ENCODE measurements at places on chromosomes 6 and 20. TPM values are rescaled to one million over a fixed set of nuclear protein-coding genes. Genes with fewer than 3 reads are reported as not detected.

Gene LINC00237
- not detected for total RNA-seq

Gene KHDC1
- 1.0 TPM for total RNA-seq

Gene PIGU
- total RNA-seq: 4.4 TPM

Gene GCNT2
- 4.4 TPM for total RNA-seq

Gene MROH8
- 0.78 TPM for total RNA-seq

- no peak for DNase-seq
Observed at GRCh38 chr6:131897621-131898020, 53.6 kb downstream of the CCN2 start.

DNA sequence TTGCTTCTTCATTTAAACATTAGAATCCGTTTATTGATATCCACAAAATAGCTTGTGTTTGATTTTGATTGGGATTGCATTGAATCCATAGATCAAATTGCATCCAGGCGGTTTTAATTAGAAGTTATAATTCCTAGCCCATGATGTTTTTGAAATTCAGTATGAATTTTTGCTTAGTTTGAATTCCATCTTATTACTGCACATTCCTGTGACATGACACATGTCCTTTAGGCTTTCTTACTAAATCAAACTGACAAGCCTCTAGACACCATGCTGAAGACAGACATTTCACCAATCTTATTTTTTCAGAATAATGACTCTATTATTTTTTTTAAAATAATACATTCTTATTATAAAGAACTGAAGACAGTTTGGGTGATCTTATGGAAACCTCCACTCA is 21.4 kb upstream of the PI16 start:
- no peak for DNase-seq

GRCh38 chr6:166834049-166834448 is 122.3 kb downstream of the RNASET2 start:
- no peak for DNase-seq

DNA sequence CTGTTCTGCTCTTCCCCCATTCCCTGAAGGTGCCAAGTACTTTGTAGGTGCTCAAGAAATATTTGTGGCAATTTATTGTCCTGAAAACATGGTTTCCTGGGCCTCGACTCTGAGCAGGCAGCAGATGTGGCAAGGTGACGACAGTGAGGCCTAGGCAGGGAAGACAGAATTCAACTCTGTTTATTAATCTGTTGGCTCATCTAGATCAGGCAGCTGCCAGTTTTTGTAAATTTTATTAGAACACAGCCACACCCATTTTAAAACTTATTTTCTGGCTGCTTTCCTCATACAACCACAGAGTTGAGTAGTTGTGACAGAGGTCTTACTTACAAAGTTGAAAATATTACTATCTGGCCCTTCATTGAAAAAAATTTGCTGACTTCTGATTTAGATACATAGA is 24.5 kb downstream of the MAPK14 start:
- no peak for DNase-seq

DNA sequence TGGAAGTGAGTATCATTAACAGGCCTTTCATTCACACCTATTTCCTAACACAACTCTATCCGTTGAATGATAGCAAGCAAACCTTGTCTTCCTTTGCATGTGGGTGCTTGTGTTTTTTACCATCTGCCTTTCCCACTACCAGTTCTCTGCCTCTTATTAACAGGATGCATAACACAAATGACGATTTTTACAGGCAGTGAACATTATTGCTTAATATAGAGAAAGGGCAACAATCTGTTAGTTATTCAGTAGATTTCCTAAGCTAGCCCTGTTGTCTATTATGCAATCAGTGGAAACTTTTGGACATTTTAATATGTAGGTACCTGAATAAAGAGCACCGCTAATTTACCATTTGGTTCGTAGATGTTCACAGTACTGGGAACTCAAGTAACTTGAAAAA is 348.8 kb upstream of the PLCB4 start:
- DNase-seq: no peak

- DNase-seq: no peak
Observed at GRCh38 chr20:15317546-15318232, 980.3 kb upstream of the FLRT3 start.

- DNase-seq: no peak
Observed at GRCh38 chr20:23232219-23232581, 118.4 kb upstream of the NXT1 start.

All from body of pancreas (tissue), 4 donors.